ENCODE measurements at places on chromosomes 5 and 9.
A peak's percentile ranks its signal among the peaks of the same experiment; 100 is the strongest.

- DNase-seq, result no peak
These were observed 59.4 kb upstream of the CAST start for GRCh38 chr5:96602776-96603175.

- peak; percentile 47 for DNase-seq
These were observed 5.7 kb upstream of the GAPVD1 start for GRCh38 chr9:125255781-125256391.

GRCh38 chr5:158958021-158958994 is 141.4 kb downstream of the EBF1 start:
- no peak for DNase-seq

DNA sequence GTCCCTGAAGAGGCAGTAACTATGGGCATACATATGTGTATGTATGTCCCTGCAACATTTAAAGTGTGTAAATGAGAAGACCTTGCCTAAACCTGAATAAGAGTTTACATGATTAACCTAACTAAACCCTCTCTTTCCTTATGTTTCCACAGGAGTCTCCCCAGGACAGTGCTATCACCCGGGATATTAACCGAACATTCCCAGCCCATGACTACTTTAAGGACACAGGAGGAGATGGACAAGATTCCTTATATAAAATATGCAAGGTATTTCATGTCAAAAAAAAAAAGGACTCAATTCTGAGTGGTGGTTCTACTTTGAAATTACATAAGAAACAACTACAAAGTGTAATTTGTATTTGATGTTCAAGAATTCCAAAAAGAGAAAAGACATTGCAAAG is 31.7 kb downstream of the GPR21 start:
- DNase-seq, result no peak

DNA sequence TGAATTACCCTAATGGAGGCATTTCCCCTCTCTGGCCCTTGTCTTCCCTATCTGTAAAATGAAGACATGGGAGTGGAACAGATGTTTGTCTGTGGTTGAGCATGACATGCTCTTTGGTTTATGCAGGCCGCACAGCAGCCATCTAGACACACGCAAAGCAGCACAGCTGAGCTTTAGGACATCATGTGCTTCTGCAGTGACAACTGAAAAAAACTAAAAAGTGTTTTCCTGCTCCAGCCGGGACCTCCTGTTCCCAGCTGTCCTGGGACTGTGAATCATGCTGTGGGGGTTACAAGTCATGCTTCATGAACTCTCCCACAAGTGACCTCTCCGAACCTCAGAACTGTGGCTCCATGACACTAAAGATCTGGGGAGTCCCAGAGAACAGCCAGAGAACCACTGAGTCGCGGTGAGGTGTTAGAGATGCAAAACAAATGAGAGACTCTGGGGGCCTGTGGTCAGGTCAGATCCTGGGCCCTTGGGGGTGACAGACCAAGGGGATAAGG is 1.7 kb downstream of the SMIM3 start:
- no peak for DNase-seq

GRCh38 chr5:14617441-14617840 is 35.8 kb downstream of the OTULINL start:
- no peak for DNase-seq

Measured in NCI-H2171 treated with DMSO at 0.1 percent for 48 hours (cell line).